Stimulated activated CD8-positive, alpha-beta memory T cell treated with anti-CD3 and anti-CD28 coated beads, Interleukin-15, amount 100 ng/mL, for 4 hours (primary cell): ENCODE measurements at places on chromosomes 16 and 17.

DNA sequence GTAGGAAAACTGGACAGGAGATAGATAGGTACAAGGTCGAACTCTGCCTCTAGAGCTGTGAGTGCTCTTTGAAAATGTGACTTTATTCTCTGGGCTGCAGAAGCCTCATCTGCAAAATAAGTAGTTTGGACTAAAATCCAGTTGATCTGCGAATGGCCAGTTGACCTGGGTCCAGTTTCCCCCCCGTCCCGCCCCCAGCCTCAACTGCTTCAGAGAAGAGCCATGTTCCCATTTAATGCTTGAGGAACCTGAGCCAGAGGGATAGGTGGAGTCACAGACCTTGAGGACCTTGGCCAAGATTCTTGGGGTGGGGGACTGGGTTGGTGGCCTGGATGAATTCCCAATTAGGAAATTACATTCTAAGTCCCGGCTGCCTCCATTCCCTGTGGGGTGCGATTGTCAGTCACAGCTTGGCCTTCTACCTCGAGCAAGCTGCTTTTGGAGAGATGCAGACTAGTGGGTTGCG, 14.1 kb downstream of the TBX2 start:
- DNase-seq: no peak

DNA sequence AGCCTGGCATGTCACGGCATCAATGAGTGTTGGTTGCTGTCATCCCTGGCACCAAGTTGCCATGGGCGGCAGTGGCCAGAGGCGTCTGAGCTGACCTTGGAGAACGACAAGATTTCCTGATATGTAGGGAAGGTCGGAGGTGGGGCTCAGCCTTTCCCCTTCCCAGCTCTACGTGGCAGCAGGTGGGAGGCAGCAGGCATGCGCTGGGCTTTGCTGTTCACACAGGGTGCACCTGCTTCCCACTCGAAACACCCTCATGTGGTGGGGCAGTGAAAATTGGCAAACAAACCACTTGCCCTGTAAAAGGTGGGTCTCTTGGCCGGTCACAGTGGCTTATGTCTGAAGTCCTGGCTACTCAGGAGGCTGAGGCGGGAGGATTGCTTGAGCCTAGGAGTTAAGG, 12.3 kb upstream of the TFAP4 start:
- DNase-seq: no peak

GRCh38 chr17:48054238-48055185, 6.4 kb downstream of the NFE2L1 start:
- no peak for DNase-seq

GRCh38 chr17:1123393-1123831, 56.4 kb downstream of the ABR start:
- no peak for DNase-seq

- no peak for DNase-seq
These were observed 7.5 kb upstream of the ARMC5 start for GRCh38 chr16:31451681-31452351.

DNA sequence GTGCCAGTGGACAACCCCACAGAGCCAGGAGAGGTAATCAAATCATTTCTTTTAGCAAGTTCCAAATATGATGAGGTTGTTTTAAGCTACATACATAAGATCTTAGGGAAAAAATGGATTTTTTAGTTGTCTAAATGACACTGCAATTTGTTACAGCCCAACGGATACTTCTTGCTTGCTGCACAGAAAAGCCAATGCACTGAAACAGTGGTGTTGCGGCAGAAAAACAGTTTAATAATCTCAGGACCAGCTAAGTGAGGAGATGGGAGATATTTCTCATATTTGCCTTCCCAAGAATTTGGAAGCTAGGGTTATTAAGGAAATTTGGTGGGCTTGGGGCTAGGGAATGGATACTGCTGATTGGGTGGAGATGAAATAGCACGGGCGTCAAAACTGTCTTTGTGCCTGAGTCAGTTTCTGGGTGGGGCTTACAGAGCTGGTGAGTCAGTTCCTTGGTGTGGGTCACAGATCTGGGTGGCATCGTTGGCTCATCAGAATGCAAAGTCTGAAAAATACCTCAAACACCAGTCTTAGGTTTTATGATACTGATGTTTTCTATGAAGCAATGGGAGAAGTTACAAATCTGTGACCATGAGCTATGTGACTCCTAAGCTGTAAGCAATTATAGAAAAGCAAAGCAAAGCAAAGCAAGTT, 255.4 kb downstream of the IRX3 start:
- no peak for DNase-seq

DNA sequence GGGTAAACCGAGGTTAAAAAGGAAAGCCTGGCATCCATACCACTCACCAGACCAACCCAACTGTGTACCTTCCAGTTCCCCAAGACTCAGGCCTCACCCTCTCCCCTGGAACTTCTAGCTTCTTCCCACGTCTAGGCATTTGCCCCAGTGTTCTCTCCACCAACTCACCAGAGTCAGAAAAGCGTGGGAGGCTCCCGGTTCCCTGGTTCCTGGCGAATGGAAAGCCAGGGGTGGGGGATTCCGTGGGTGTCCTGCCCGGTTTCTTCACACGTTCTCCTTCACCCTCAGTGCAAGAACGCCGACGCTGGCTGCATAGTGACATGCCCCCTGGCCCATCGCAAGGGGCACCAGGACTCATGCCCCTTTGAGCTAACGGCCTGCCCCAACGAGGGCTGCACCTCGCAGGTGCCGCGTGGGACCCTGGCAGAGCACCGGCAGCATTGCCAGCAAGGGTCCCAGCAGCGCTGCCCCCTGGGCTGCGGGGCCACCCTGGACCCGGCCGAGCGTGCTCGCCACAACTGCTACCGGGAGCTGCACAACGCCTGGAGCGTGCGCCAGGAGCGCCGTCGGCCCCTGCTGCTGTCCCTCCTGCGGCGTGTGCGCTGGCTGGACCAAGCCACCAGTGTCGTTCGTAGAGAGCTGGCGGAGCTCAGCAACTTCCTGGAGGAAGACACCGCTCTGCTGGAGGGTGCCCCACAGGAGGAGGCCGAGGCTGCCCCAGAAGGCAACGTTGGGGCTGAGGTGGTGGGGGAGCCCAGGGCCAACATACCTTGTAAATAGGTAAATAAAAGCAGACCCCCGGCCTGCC, 1.7 kb downstream of the RNF151 start:
- DNase-seq: no peak

DNA sequence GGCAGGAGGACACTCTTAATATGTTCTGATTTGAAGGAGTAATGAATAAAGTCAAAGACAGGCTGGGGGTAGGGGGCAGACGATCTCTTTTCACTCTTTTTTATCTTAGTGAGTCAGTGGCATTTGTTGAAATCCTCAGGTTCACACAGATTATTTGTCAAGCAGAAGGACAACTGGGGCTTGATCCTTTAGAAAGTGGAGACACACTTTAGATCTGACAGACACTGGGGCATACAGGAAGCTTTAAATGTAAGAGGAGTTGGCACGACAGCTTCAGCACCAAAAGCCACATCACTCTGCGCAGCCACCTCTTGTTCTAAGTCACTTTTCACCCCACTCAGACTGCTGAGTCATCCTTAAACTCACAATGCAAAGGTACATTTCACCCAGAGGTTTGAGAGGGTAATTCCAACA, 121.5 kb downstream of the STXBP4 start:
- DNase-seq: no peak

DNA sequence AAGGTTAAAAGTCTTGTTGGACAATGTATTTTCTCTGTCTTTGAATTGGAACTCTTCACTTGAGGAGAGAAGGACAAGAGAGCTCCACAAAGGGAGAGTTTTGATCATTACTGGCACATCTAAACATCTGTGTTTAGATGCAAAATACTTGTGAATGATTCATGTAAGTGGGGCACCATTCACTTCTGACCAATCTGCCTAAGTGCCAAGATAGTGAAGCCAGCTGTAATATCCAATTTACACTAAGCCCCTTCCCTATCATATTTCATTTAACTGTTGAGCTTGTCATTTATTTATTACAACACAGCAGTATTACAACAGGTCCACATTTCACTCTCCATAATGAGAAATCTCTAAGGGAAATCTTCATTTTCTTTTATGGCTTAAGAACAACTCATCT, 832.3 kb upstream of the GOT2 start:
- DNase-seq: no peak

GRCh38 chr17:65228734-65229620, 91.8 kb downstream of the RGS9 start:
- DNase-seq: peak; percentile 20
